Stimulated activated CD4-positive, alpha-beta T cell treated with anti-CD3 and anti-CD28 coated beads, Interleukin-1b, Interleukin-23, amount 100 ng/mL, for 4 hours (primary cell): ENCODE measurements at places on chromosomes 13 and 19.

DNA sequence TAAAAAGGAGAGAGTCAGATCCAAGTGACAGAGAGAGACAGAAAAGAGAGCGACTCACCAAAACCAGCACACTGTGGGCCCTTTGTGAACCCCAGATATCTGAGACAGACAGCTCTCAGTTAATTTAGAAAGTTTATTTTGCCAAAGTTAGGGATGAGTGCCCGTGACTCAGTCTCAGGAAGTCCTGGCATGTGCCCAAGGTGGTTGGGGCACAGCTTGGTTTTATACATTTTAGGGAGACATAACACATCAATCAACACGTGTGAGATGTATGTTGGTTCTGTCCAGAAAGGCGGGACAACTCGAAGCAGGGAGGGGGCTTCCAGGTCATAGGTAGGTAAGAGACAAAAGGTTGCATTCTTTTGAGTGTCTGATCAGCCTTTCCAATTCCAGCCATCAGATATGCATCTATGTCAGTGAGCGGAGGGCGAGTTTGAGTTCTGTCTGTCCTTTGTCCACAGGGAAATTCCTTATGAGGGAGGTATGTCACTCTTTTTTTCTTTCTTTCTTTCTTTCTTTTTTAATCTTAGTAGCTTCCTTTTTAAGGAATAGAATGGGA is 37.2 kb upstream of the ATP11A start:
- DNase-seq = no peak

DNA sequence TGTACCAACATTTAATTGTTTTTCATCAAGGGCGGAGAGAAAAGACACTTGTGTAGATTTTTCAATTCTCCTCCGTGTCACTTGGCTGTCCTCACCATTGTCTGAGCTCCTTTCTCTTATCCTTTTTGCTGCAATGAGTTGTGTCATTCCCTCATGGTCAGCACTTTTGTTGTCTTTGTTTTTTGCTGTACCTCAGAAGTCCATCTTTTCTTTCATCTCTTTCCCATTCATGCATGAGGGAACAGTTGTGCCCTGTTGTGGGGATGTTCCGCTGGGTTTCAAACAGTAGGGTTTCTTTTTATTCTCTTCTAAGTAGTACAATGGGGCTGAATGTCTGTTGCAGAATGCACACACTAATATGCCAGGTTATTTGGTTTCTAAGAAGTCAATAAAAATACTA is 222.6 kb downstream of the TM9SF2 start:
- no peak for DNase-seq

DNA sequence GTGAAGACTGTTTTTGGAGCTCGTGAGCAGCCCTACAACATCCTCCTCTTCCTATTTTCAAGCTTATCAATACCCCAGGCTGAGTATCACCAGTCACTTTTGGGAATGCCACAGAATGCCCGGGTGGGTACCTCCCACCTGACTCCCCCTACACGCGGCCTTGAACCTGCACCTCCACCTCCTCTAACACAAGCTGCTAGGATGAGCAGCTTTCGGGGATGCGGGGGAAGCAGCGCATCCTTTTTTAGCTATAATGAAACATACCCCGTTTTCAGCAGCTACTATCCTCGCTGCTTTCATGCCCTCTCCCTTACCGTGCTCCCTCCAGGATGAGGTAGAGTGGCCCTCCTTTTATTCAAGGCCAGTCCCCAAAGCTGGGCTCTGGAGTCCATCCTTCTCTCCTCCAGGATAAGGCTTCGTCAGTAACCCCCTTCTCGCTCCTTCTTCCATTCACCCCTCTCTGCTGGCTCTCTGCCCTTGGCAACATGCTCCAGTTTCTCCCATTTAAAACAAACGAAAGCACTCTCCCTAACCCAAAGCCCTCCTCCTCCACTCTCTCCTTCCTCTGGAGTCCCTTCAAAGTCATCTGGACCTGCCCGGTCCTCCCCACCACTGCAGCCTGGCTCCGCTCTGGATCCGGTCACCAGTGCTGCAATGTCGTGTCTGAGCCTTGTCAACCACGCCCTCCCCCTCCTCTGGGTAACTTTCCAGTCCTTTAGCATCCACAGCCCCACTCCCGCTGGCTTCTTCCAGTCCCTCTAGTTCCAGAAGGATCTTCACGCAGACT is 55.3 kb downstream of the STK24 start:
- DNase-seq = no peak

- no peak for DNase-seq
These were observed 5.1 kb downstream of the POU4F1 start for GRCh38 chr13:78598116-78598781.

- no peak for DNase-seq
These were observed 1214.1 kb downstream of the DIAPH3 start for GRCh38 chr13:58949646-58950045.

DNA sequence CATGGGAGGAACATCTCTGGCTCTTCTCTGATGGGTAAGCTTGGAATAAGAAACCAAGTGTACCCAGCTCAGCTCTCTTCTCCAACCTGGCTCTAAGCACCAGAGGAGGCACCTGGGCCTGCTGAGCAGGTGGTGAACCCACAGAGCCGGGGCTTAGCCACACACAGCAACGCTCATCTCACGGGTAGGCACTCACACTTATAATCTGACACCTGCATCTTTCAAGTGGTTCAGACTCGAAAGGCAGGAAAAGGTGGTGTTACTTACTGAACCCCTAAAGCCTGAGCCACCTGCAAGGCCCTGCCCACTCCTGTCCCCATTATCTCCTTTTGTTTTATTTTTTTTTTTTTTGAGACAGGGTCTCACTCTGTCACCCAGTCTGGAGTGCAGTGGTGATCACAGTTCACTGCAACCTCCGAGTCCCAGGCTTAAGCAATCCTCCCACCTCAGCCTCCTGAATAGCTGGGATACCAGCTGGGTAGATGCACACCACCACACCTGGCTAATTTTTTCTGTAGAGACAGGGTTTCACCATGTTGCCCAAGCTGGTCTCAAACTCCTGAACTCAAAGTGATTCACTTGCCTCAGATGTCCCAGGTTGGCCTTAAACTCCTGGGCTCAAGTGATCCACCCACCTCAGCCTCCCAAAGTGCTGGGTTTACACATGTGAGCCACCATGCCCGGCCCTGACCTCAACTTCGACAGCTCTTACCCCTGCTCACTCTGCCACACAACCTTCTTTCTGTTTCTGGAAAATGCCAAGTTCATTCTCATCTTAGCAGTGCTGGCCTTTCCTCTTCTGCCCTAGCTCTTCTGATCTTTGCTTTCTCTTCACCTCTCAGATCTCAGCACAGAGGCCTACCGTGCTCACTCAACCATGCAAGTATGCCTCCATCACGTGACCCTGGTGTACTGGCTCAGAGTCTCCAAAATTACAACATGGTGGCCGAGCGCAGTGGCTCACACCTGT is 9.7 kb downstream of the FBXL12 start:
- DNase-seq = no peak

GRCh38 chr13:113963376-113963775 is 10.5 kb downstream of the C13orf46 start:
- DNase-seq = no peak

GRCh38 chr19:45211751-45212381 is 33.3 kb downstream of the BLOC1S3 start:
- DNase-seq = no peak

- DNase-seq = no peak
These were observed 5.5 kb upstream of the CYP4F3 start for GRCh38 chr19:15635016-15635805.

DNA sequence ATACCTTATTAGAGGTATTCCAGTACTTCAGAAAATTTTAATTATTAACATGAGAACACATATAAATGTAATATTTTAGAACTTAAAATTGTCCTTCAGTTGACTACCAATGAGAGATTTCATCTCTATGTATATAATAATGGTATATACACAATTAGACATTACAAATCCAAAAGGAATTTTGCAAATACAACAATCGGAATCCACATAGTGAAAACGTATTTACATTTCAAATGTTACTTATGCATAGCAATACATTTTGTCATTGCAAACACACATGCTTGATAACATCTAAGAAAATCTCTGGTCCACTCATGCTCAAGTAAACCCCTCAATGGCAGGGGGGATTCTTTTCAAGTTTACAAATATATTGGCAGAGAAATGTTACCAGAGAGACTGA is 2345.2 kb downstream of the PCDH9 start:
- no peak for DNase-seq

GRCh38 chr19:8319807-8320520 is 1.2 kb downstream of the NDUFA7 start:
- no peak for DNase-seq

DNA sequence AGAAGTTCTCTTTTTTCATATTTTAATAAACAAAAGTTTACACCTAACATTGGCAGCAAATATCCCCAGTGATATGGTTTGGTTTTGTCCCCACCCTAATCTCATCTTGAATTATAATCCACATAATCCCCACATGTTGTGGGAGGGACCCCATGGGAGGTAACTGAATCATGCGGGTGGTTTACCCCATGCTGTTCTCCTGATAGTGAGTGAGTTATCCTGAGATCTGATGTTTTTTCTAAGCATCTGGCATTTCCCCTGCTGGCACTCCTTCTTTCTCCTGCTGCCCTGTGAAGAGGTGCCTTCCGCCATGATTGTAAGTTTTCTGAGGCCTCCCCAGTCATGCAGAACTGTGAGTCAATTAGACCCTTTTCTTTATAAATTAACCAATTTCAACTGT is 214.7 kb downstream of the SLITRK1 start:
- no peak for DNase-seq

GRCh38 chr13:23915308-23915707 is 18.0 kb upstream of the C1QTNF9B start:
- DNase-seq = no peak

- DNase-seq = no peak
These were observed 178.7 kb downstream of the TBC1D4 start for GRCh38 chr13:75303263-75303662.

- no peak for DNase-seq
These were observed 13.4 kb downstream of the RASL11A start for GRCh38 chr13:27283906-27284493.

DNA sequence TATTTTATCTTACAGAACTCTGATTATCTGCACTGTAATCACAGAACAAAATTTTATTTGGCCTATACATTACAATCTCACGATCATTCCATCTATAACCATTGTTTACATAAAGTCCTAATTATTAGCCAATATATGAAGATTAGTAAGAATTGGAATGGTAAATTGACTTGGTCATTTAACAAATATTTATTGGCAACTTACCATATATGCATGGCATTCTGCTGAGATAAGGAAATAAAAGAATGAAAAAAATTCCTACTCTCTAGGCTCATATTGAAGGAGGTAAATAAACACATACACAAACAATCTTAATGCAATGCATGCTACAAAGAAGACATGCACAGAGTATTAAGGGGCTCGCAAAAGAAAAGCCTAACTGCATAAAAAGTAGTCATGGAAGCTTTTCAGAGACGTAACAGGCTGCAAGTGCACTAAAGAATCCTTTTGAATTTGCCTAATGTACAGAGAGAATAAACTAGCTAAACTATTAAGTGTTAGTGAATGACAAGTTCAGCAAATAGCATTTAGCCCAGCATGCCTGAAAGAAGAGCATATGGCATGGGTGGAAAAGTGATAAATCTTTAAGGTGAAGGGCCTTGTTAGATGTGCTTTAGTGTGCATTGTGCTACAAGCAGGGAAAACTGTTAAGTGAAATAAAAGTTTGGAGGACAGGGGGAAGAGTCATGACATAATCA is 1131.1 kb downstream of the PCDH9 start:
- no peak for DNase-seq

DNA sequence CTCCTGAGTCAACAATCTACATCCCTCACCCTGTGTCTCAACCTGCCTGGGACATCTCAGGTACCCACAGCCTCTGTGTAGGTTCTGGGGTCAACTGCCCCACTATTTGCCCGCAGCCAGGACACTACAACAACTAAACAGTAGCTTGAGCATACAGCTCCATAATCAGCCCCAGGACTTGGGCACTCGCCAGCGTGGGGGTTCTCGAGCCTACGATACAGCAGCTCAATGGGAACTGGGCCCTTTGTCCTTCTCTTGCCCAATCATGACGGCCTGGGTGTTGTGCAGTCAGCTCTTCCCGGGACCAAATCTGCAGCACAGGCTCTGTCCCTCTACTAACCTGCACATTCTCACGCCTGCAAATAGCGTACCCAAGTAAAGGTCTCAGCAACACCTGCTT is 1.3 kb downstream of the ZNF180 start:
- DNase-seq = no peak

GRCh38 chr13:21328836-21329477 is 130.1 kb downstream of the ZDHHC20 start:
- DNase-seq = no peak

- no peak for DNase-seq
These were observed 14.2 kb upstream of the ZFP30 start for GRCh38 chr19:37669450-37669914.

- no peak for DNase-seq
These were observed 46.7 kb downstream of the OR10H4 start for GRCh38 chr19:15995536-15995935.

DNA sequence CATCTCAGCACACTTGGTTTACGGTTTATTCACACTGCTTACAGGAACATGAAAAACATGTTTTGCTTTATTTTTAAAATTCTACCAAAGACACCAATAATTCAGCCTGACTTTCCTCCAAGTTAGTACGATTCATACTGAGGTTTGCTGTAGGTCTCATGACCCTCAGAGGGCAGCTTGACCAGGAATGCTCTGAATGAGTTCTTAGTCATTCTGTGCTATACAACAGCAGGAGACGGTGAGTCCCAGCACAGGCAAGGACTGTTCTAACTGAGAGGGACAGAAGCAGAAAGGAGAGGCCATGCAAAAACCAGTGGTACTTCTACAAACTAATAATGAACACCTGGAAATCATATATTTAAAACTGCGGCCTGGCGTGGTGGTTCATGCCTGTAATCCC is 6.4 kb downstream of the GRTP1 start:
- DNase-seq = no peak
